Testis (tissue), 5 donors: ENCODE measurements at places on chromosomes 12 and 14. TPM values are rescaled to one million over a fixed set of nuclear protein-coding genes. Genes with fewer than 3 reads are reported as not detected.
A peak's percentile ranks its signal among the peaks of the same experiment; 100 is the strongest.

DNA sequence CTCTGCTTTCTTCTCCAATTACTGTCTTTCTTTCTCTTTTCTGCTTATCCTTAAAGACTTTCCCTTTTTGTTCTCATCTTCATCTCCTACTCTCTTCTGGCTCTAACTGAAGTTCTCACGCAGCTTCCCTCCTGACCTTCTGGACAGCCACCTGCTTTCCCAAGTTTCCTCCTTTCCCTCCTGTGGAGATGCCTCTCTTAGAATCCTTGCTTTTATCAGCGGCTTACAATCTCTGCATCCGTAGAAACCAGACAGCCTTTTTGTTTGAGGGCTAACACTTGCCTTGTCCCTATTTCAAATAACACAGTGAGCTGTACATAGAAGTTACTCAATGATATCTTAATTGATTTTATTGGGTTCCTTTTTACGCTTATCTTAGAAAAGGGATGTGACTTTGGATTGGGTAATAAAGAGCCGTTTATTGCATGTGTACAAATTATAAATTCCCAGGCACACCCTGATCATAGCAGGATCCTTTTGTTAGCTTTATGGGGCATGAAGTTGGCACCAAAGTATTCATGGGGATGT, 2.1 kb upstream of the LGALS3 start:
- no peaks in the 10 kb centered on the region for H3K27me3 ChIP-seq
- H3K27ac ChIP-seq, result no peak overlapping the region
- DNase-seq, result no peak
- no peak overlapping the region for H3K4me3 ChIP-seq

GRCh38 chr12:28884904-28885679, 264.0 kb upstream of the FAR2 start:
- H3K4me3 ChIP-seq, result no peak overlapping the region
- no peaks in the 10 kb centered on the region for H3K36me3 ChIP-seq
- no peaks in the 10 kb centered on the region for H3K4me1 ChIP-seq
- DNase-seq, result no peak

GRCh38 chr12:114952573-114953271, 268.7 kb upstream of the TBX3 start:
- H3K4me1 ChIP-seq, result no peaks in the 10 kb centered on the region
- peak; percentile 24 for DNase-seq
- no peak overlapping the region for H3K27ac ChIP-seq
- H3K36me3 ChIP-seq, result no peaks in the 10 kb centered on the region

GRCh38 chr14:64394423-64394822, 6.3 kb downstream of the MTHFD1 start:
- H3K27me3 ChIP-seq, result no peaks in the 10 kb centered on the region
- H3K27ac ChIP-seq, result no peak overlapping the region
- no peak overlapping the region for H3K4me3 ChIP-seq
- H3K4me1 ChIP-seq, result no peaks in the 10 kb centered on the region

- H3K27ac ChIP-seq, result no peak overlapping the region
- H3K27me3 ChIP-seq, result no peaks in the 10 kb centered on the region
- no peaks in the 10 kb centered on the region for H3K36me3 ChIP-seq
- H3K4me3 ChIP-seq, result no peak overlapping the region
- peaks cover 14% of the 10 kb centered on the region for H3K4me1 ChIP-seq
These were observed 34.6 kb upstream of the EVL start for GRCh38 chr14:100030452-100031153.

FOXN4 gene
- polyA plus RNA-seq, result 17.1 TPM

NPFF gene
- not detected for polyA plus RNA-seq

LTB4R gene
- 5.5 TPM for polyA plus RNA-seq

BEGAIN gene
- 4.5 TPM for polyA plus RNA-seq

GPR162 gene
- polyA plus RNA-seq, result 1.8 TPM

KRT72 gene
- 85.0 TPM for polyA plus RNA-seq

E2F7 gene
- polyA plus RNA-seq, result 3.5 TPM

MYF5 gene
- polyA plus RNA-seq, result not detected
